NCI-H774 (cell line): ENCODE measurements at places on chromosomes 3 and 15.

- DNase-seq: peak; percentile 32
These were observed 271.0 kb upstream of the GADL1 start for GRCh38 chr3:31165399-31165860.

GRCh38 chr3:59771768-59772181 lies 722.0 kb upstream of the CFAP20DC start:
- DNase-seq: no peak

DNA sequence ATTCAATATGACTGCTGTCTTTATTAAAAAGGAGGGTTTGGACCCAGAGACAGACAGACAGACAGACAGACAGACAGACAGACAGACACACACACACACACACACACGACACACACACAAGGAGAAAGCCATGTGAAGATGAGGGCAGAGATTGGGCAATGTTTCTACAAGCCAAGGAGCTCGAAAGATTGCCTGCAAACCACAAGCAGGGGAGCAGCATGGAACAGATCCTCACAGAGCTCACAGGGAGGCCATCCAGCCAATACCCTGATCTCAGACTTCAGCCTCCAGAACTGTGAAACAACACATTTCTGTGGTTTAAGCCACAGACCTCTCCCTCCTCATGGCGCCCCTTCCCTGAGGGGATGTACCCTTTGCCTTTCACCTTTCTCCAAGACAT lies 35.8 kb upstream of the ABHD2 start:
- DNase-seq: no peak

DNA sequence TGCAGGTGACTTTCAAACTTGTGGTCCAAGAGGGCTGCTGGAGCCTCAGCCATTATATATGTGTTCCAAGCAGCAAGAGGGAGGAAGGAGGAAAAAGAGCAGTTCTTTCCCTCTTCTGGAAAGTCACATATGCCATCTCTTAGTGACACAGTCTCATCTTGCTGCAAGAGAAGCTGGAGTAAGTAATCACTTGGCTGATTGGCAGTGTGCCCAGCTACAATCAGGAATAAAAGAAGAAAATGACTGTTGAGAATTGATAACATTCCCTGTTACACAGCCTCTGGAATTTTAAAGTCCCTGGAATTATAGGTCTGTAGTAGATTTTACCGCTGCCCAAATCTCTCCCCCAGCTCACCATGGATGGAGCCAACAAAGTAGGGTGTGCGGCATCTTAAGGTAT lies 31.4 kb upstream of the LYZL4 start:
- DNase-seq: no peak

DNA sequence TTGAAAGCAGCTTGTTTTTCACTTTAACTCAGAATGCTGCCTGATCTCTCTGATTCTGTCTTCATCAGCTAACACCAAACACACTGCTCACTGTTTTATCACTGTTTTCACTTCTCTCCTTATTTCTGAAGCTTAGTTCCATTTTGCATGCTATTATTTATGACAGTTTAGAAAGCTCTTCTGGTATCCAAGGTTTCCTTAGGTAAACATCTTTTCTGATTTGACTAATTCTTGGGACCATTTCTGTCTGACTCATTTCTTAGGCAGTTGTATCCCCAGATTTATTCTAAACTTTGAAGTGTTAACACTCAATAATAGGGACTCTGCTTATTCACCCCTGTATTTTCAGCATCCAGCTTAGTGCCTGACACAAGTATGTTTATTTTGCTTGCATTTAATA lies 167.7 kb downstream of the BCHE start:
- DNase-seq: no peak

- no peak for DNase-seq
These were observed 8.4 kb downstream of the PROK2 start for GRCh38 chr3:71776538-71776937.

DNA sequence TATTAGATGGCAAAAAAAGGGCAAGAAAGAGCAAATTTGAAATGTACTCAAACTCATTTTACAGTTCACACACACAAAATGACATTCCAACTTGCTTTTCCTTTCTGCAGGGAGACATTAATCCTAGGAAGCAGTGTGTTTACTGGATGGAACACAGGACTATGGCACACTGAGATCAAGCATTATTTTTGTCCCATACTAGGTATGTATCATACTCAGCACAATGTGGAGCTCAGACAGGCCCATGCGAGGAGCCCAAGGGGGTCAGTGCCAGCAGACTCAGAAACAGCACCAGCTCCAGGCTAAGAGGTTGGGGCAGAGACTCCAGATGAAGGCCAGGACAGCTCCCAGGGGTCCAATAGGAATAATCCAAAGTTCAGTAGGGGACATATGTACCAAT lies 30.8 kb upstream of the SLC35G2 start:
- no peak for DNase-seq

- DNase-seq: no peak
These were observed 27.5 kb upstream of the TGM5 start for GRCh38 chr15:43294091-43294706.

GRCh38 chr15:67917037-67917436 lies 77.2 kb upstream of the RNU6-1 start:
- no peak for DNase-seq

DNA sequence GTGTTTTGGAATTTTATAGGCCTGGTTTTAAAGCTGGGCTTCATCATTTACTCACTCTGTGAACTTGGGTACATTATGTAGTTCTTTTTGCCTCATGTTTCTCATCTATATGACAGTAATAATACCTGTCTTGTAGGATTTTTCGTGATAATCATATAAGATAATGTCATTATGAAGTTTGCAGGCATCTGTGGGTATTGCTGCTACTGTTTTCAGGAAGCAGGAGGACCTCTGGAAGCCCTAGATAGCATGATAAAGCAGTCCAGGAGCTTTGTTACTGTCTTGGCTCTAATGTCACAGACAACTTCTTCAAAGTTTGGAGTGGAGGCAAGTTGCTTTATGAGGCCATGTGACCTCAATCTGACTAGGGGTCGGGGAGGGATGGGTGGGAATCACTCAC lies 145.0 kb upstream of the MEIS2 start:
- no peak for DNase-seq

DNA sequence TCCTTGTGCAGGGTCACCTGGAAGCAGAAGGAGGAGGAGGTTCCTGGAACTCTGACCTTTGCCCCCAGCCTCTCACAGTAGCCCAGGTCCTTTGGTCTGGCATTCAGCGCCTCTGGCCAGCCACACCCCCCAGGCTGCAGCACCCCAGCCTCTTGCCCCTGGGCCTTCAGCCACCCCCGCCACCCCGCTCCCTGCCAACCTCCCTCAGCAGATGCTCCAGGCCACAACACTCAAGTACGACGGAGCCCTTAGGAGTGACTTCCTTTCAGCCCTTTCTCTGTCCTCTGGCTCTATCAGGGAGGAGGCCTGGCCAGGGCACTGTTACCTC lies 45.2 kb downstream of the GRIP2 start:
- DNase-seq: no peak

DNA sequence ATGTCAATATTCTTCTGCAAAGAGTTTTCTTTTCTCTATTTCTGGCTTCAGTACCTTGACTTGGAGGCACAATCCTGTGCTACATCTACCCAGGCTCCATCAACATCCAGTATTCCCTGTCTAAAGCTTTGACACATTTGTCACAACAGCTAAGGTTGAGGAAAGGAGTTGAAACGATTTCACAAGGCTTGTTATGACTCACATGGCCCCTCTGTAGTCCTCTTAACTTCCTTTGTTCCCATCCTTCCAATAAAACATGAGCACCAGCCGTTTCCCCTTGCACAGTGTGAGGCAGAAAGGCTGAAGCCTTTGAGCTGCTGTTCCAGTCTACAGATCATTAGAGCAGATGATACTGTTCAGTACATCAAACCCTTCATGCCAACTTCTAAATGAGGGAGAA lies 163.0 kb upstream of the TMCO5A start:
- no peak for DNase-seq

- DNase-seq: no peak
These were observed 185.9 kb upstream of the ANKRD28 start for GRCh38 chr3:15983693-15984092.

- no peak for DNase-seq
These were observed 138.4 kb downstream of the PLCL2 start for GRCh38 chr3:17023006-17023664.

DNA sequence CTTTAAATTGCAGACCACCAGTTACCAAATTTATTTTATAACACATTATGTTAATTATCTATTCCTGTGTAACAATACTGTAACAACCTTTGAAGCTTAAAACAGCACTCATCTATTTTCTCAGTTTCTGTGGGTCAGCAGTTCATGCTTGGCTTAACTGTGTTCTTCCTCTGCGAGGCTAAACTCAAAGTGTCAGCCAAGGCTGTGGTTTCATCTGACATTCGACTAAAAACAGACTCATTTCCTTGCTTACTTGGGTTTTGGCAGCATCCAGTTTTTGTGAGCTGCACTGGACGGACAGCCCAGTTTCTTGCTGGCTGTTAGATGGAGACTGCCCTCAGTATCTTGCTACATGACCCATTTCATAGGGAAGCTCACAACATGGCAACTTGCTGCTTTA lies 247.3 kb upstream of the KCNH8 start:
- DNase-seq: no peak

DNA sequence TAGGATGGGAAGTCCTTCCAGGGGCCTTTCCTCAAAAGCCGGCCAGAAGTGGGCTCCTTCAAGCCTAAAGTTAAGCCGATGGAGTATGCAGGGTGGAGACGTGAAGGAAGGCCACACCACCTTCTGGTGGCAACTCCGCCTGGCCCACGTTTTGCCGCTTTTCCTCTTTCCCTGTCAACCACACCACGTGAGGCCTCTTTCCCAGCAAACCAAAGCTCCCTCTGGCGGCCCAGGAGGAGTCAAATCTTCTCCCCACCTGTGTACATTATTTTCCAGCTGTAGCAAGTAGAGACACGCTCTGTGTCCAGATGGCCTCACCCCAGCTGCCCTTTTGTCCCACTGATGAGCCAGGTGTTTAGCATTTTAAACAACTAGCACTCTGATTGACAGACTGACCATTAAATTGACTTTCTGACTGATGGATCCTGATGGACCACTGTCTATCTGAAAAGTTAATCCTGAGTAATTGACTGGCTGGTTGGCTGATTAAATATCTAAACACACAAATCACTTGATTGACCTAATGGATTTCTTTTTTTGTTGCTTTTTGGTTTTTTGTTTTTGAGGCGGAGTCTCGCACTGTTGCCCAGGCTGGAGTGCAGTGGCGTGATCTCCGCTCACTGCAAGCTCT lies 59.6 kb upstream of the ZBTB38 start:
- peak; percentile 83 for DNase-seq

GRCh38 chr3:134315286-134316106 lies 58.8 kb downstream of the AMOTL2 start:
- no peak for DNase-seq

- DNase-seq: no peak
These were observed 48.5 kb upstream of the NR2C2 start for GRCh38 chr3:14898929-14899328.

DNA sequence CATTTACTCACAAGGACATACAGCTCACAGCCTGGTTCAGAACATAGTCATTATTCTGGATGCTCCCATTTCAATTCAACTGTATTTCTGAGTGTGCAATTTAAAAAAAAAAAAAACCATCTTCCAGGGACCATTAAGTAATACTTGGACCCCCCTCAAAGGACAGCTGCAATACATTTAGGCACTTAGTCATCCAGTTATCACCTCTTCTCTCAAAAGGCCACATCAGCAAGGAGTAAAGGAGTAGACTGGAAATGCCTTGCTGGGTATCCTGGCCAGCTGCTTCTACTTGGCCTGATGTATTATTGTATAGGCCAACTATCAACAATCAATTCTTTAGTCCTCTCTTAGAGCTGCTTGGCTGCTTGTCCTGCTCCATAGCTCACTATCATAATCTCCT lies 211.4 kb upstream of the SETMAR start:
- DNase-seq: no peak

DNA sequence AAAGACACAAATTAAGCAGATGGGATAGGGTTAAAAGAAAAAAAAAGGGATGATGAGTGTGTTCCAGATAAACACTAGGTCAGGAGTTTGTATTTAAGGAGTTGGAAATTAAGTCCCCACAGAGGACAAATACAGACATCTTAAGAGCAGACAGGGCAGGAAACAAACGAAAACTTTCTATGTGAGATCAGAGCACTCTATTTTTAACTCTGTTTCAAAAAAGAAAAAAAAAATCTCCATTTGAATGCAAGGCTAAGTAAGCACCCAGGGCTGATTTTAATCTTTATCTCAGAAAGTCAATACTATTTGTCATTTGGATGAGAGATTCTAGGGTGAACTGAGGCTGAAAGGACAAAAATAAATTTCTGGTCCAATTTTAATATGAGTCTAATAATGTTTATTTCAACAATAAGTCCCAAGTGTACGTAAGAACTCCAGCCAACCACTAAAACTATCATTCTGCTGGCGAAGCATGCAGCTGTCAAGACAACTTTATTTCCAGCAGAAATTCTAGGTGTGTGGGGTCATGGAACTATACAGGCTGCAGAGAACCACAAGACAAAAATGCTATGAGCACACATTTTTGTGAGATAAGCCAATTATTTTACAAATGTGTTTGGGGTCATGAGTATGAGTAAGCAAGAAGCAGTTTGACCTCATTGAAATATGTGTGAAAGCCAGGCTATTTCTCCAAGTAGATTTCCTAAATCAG lies 186.1 kb downstream of the FMN1 start:
- no peak for DNase-seq

DNA sequence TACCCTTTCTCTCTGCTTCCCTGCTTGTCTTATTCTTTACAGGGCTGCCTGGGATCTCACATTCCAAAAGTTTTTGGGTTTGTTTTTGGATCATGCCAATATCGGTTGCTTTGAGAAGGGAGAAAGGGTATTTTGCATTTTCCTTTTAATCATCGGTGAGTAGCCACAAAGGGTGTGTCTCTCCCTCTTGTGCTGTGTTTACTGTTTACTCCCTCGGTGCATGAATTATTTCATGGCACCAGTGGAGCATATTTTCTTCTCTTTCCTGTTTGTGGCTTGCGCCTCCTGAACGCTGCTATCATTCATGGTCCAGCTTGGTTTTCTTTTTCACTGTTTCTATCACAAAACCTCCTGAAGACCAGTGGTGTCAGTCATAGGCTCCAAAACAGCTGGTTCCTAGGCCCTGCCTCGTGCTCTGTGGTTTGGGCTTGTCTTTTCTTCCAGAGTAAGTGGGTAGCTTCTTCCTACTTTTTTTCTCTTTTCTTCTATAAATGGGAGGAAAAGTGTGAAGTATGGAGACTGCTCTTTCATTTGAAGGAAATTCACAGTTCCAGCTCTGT lies 54.9 kb downstream of the IGF1R start:
- no peak for DNase-seq

- DNase-seq: no peak
These were observed 44.8 kb downstream of the PLD1 start for GRCh38 chr3:171765511-171765887.

DNA sequence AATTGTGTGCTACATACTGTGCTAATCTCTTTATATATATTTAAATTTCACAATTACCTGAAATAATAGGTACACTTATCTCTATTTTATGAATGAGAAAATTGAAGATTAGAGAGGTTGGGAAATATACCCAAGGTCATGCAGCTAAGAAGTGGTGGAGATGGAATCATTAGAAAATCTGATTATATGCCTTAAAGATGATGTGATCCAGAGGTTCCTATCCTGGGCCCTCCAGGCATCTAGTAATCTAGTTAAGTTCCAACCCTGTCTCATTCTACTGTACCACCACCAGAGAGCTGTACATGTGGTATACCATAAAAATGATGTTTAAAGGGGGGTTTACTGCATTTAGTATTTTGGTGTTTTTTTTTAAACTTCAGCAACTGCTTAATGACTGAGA lies 40.7 kb downstream of the SYN2 start:
- DNase-seq: peak; percentile 0

GRCh38 chr15:98893401-98893800 lies 114.2 kb downstream of the PGPEP1L start:
- DNase-seq: no peak

- DNase-seq: no peak
These were observed 54.2 kb upstream of the CMTM8 start for GRCh38 chr3:32184187-32184730.

GRCh38 chr3:160090653-160091052 lies 102.0 kb downstream of the IL12A start:
- no peak for DNase-seq
